Pons (tissue), 1 donor: ENCODE measurements at places on chromosomes 2 and 18.

DNA sequence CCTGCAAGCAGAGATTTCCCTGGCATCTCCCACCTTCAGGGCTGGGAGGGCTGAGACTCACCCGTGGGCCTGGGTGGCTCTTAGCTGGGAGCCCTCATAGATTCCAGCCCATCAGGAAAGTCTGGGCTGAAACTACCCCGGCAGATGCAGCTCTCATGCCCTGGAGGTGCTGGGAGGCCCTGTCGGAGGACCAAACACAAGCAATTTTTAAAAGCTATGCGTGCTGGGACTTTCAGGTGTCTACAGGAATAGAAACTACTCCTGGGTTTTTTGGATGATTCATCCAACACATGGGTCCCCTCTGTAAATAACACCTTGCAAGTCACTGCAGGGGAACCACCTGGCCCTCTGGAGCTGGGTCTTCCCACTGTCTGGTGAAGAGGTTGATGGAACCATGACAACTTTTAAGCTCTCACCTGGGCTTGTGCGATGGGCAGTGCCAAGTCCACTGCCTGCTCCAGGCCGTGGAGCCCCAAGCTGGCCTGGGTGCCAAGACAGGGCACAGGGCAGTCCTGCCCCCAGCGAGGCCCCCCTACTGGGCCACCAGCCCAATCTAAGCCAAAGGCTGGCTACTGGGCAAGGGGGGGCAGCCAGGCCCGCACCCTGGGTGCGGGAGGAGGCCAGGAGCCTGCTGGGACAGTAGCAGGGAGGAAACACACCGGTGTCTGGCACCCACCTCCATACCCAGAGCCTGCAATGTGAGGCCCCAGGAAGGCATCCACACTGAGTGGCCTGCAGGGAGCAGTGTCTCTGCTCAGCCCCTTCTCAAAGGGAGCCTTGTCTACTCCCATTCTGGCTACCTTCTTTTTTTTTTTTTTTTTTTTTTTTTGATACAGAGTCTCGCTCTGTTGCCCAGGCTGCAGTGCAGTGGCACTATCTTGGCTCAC, 1.1 kb upstream of the GPR55 start:
- no peak for DNase-seq

DNA sequence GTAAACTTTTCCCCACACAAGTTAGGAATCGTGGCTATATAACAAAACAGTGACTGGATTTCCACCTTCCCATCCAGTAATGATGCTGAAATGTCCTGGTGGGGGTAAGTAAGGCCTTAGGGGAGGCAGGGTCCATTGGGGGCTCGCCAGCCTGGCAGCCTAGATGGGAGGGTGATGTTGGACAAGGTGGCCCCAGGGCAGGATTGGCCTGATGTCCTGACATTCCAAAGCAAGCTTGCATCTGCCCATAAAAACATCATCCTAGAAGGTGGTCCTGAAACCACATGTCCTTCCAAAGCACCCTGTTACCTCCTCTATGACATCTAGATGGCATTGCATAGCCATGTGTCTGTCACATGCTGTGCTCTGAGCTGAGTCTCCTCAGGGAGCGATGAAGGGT, 54.1 kb upstream of the RAB6C start:
- peak; percentile 60 for DNase-seq

DNA sequence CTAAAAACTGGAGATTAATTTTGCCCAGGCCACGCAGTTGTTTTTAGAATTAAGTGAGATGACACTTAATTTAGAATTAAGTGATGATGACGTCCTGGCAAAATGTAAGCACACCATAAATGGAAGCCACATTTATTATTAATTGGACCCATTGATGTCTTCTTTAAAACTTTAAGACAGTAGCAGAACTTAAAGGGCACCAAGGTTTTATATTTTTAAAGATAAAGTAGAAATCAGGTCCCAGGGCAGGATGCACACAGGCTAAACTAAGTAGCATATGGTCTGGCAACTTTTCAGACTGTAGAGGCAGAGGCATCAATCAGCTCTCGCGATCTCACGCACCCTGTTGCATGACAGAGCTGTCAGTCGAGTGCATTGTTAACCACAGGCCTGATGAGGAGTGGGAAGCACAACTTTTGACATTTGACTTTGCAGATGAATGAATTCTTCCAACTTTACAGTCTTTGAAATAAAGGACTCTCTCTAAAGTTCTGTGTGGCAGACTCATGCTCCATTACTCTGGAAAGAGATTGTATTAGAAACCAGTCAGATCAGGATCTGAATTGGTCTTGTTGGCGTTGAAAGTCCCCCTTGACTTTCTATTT, 232.4 kb downstream of the CD226 start:
- no peak for DNase-seq

DNA sequence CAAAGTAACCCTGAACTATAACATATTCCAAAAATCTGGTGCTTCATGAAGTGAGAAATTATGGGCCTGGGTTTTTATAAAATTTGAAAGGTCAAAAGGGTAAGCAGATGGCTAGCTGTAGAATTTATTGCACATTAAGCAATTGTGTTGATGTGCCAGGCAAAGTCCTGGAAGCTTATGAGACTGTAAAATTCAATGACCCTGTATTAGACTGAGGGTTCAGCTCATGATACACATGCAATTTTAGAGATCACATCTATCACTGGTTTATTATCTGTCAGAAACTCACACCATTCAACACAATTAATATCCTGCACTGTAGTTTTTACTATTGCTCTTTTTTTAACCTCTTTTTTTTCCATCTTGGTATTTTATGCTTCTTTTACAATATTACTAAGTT, 1162.6 kb upstream of the SLC39A10 start:
- DNase-seq: no peak

DNA sequence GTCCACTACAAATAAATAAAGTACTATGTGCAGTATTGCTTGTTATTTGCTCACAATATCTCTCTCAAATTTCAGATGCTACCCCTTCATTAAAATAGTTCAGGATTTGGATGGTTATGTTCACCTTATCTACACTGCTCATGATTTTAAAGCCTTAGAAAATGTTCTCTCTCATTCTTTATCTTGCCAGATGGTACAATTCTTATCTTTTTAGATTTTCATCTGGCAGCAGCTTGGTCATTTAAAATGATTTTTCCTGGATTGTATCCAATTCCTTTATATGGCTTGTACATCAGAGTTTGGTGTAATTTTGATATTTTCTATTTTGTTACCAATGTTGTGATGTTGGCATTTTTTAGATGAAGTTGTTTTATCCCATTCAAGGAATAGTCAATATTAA, 10.1 kb upstream of the ADAM23 start:
- no peak for DNase-seq

DNA sequence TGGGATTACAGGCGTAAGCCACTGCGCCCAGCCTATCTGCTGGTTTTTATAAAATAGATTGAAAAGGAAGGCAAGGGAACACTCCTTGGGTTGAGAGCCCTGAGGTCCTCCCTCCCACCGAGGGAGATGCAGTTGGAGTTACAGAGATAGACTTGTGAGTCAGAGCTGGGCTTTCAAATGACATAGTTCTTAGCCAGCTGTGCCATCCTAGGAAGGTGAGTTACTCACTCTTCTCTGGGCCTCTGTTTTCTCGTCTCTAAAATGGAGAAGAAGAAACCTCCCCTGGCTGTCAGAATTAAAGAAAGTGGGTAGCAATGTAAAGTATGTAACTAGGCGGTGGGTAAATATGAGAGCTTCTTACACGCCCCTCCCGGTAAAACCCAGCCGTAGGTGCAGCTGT, 2.4 kb downstream of the LRRFIP1 start:
- no peak for DNase-seq

GRCh38 chr2:98518101-98518500, 73.4 kb downstream of the INPP4A start:
- peak; percentile 63 for DNase-seq

DNA sequence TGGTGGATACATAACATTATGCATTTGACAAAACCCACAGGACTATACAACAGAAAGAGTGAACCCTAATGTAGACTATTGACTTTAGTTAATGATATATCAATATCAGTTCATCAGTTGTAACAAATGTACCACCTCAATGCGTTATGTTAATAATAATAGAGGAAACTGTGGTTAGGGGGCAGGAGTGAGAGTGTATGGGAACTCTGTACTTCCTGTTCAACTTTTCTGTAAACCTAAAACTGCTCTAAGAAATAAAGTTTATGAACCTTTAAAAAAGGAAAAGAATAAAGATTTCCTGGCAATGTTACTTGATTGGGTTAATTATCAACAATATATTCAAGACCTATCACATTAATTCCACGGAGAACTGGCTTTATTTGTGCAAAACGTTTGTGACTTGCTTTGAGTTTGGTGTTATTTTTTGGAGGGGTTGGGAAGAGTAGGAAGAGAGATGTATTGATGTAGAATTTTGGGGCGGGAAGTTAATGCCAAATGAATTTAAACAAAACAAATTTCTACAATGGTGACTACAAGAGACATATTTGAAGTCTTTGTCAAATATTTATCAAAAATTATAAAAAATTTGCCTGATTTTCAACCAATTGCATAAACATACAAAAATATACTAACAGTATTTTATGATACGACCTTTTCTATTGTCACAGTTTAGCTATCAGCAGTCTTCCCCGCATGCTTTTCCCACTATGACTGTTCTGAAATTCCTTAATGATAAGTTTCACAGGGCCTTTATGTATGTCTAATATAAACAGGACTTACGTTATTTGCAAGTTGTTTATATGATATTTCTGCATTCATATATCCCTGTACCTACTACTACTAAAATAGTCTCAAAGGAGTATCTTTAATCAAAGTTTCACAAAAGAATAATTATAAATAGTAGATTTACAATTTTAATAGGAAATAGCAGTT, 2.1 kb upstream of the RTN4 start:
- no peak for DNase-seq

DNA sequence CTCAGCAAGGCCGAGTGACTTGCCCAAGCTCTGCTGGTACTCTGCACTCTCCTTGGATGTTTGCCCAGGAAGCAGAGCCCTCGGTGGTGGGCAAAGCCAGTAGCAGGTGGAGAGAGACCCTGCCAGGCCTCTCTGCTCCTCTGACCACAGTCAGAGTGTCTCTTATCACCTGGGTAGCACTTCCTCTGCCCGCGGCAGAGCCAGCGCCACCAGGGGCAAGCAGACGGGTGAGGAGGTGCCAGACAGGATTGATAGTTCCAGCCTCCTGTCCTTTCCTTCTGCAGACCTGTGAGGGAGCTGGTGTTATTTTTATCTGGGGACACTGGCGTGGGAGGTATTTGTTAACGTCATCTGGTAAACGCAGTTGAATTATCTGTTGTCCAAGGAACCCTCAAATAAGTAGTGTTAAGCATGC, 152.9 kb downstream of the SMAD7 start:
- no peak for DNase-seq

- peak; percentile 51 for DNase-seq
Observed at GRCh38 chr2:157333304-157334047, 7.9 kb upstream of the ERMN start.

GRCh38 chr18:38611036-38611964, 1045.7 kb upstream of the CELF4 start:
- DNase-seq: no peak
